Hematopoietic multipotent progenitor cell (in vitro differentiated cells): ENCODE measurements at places on chromosomes 16 and 17.
A peak's percentile ranks its signal among the peaks of the same experiment; 100 is the strongest.

DNA sequence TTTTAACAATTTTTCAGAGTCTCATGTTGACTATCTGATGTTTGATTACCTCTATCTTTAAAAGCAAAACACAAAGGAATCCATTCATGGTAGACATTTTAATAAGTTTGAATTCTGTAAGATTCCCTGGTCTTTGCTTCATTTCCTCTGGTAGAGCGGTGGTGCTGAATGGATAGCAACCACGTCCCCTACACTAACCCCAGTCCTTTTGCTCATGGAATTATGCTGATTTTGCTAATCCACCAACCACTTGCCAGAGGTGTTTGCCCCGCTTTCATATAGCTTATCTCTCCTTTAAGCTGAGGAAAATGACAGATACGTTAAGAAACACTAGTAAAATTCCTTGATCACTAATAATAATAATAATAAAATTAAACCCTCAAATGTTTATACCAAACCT lies 9.5 kb downstream of the KCNJ16 start:
- DNase-seq, result no peak

DNA sequence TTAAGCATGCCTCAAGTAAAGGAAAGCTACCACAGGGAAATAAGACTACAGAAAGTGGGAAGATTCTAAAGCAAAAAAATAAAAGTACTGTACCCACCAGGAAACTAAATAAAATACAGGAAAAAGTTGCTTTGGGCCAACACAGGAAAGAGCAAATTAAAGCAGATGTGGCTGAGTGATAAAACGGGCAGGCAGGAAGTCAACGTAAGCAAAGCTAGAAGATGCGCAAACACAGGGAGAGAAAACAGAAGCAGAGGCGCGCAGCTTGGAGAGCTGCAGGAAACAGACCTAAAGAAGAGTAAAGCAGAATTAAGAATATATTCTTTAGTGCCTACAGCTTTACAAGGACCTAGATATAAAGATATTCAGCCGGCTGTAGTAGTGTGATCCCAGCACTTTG lies 21.7 kb downstream of the USP36 start:
- peak; percentile 96 for DNase-seq

DNA sequence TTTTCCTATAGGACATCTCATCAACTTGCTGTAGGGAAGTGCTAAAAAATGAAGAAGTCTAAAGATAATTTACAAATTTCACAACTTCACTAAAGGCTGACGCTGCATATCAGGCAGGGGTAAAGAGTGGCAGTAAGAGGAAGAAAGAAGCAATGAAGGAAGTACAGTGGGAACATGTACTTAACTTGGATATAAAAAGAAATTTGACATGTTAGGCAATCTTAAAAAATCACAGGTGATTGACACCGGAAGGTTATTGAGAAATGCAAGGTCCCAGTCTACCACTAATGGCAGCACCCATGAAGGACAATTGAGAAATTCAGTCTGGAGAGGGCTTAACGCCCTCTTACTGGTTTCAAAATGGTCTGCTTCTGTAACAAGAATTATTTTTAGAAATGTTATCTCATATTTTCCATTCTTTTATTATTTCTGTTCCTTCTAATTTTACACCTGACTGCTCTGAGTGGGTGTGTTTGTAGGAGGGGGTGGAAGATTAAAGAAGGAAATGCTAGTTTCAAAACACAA lies 358.1 kb downstream of the KCNJ2 start:
- DNase-seq, result no peak

DNA sequence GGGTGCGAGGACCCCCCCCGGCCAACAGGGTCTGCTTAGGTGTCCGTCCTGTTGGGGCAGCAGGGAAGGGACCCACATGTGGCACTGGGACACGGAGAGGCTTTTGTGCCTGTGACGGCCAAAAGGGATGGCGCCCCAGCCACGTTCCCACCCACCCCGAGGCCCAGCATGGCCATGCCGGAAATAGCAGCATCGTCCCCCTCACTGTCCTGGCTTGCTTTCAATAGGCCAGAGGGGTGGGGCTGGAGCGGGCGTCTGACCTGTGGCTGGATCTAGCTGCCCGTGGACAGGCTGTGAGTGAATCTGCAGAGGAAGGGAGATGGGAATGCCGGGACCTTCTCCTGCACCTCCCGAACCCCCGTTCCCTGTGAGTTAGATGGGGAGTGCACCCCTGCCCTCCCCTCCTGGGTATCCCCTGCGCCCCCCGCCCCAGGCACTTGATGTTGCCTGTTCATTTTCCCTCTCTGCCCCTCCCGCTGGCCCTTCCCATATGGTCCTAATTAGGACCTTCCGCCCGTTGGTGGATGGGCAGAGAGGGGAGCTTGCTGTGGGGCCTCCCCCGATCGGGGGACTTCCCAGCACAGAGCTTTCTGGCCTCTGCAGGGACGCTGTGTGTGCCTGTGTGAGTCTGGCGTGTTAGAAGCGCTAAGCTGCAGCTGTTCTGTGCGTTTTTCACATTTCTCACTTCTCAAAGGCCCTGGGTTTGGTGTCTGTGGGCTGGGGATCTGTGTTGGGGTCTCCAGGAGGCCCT lies 292.8 kb downstream of the SEC14L1 start:
- DNase-seq, result no peak

- DNase-seq, result peak; percentile 80
Measured at GRCh38 chr17:63696381-63696961, 3.5 kb downstream of the LIMD2 start.

GRCh38 chr17:62713086-62713881 lies 85.8 kb downstream of the MRC2 start:
- no peak for DNase-seq

- DNase-seq, result no peak
Measured at GRCh38 chr16:47664653-47665325, 203.7 kb downstream of the PHKB start.

DNA sequence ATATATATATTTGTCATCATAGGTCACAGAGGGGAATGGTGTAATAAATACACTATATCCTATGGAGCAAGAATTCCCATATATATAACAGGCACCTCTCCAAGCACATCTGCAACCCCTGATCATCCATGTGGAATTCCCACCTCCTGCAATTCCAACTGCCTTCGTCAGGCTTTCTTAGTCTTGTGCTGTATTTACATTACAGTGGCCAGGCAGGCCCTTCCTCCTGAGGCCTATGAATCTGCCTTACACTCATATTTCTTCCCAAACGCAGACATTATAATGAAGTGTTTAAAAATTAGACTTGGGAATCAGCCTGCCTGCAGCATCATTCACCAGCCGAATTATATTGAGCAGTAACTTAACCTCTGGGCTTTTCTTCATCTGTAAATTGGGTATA lies 19.3 kb upstream of the DNAH9 start:
- no peak for DNase-seq

GRCh38 chr17:13415871-13416416 lies 185.8 kb downstream of the HS3ST3A1 start:
- no peak for DNase-seq

GRCh38 chr17:50771991-50772785 lies 4.9 kb upstream of the ANKRD40CL start:
- DNase-seq, result no peak

GRCh38 chr17:44362949-44363612 lies 572 bp downstream of the FAM171A2 start:
- DNase-seq, result no peak

GRCh38 chr16:60815865-60816264 lies 1220.4 kb downstream of the CDH8 start:
- no peak for DNase-seq

- DNase-seq, result no peak
Measured at GRCh38 chr17:2481760-2482159, 29.9 kb downstream of the METTL16 start.

DNA sequence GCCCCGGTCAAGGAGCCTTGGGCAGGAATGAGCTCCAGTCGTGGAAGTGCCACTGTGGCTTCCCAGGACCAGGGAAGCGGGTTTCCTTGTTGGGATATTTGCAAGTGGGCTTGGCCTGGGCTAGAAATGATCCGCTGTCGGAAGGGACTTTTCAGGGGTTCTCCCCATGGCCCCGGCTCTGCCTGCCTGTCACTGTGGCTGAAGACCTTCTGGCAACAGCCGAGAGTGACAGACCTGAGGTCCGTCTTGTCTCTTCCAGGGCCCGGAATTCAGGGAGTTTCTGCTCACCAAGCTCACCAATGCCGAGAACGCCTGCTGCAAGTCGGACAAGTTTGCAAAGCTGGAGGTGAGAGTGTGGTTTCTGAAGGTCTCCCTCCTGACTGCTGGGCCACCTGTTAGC lies 57.7 kb downstream of the OR1D5 start:
- no peak for DNase-seq

GRCh38 chr17:83064021-83064731 lies 15.2 kb upstream of the METRNL start:
- DNase-seq, result no peak

- no peak for DNase-seq
Measured at GRCh38 chr16:74046524-74046923, 250.1 kb upstream of the PSMD7 start.

- no peak for DNase-seq
Measured at GRCh38 chr16:68190081-68190480, 45.8 kb downstream of the ESRP2 start.

GRCh38 chr17:18270046-18270931 lies 9.8 kb downstream of the MIEF2 start:
- no peak for DNase-seq

GRCh38 chr17:27990979-27991378 lies 51.5 kb upstream of the NLK start:
- DNase-seq, result no peak

- peak; percentile 26 for DNase-seq
Measured at GRCh38 chr17:35161281-35161761, 13.7 kb downstream of the UNC45B start.

DNA sequence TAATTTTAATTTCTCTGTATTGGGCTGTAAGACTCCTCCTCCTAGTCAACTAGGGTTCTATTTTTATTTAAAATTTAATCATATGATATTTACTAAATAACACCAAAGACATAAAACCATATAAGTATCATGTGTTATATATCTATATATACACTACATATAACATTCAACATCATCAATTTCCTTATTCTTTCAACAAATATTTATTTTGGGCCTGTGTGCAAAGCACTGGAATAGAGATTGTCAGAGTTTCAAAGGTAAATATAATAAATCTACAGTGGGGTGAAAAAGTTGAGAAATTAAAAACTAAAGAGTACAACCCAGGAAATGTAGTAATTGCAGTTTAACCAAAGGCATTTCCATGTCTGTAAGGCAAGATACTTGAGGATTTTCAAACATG lies 364.0 kb downstream of the CA10 start:
- DNase-seq, result no peak

DNA sequence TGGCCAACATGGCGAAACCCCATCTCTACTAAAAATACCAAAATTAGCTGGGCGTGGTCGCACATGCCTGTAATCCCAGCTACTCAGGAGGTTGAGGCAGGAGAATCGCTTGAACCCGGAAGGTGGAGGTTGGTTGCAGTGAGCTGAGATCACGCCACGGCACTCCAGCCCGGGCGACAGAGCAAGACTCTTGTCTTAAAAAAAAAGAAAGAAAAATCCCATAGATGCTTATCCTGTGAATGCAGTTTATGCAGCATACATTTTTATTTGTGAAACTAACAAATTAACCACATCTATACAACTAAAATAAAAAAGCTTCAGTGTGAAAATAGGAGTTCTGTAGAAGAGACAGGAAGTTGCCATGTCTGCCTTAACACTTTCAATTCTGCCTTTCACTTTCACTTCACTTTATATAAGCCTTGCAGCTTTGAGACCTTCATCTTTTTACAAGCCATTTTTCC lies 7.1 kb downstream of the IGSF6 start:
- peak; percentile 64 for DNase-seq

GRCh38 chr17:28524476-28525424 lies 18.6 kb downstream of the FOXN1 start:
- DNase-seq, result no peak

- no peak for DNase-seq
Measured at GRCh38 chr16:76940251-76940650, 250.7 kb upstream of the MON1B start.

- DNase-seq, result no peak
Measured at GRCh38 chr17:32610943-32611342, 124.2 kb downstream of the CDK5R1 start.

- DNase-seq, result no peak
Measured at GRCh38 chr16:88357317-88358022, 25.3 kb upstream of the ZNF469 start.

DNA sequence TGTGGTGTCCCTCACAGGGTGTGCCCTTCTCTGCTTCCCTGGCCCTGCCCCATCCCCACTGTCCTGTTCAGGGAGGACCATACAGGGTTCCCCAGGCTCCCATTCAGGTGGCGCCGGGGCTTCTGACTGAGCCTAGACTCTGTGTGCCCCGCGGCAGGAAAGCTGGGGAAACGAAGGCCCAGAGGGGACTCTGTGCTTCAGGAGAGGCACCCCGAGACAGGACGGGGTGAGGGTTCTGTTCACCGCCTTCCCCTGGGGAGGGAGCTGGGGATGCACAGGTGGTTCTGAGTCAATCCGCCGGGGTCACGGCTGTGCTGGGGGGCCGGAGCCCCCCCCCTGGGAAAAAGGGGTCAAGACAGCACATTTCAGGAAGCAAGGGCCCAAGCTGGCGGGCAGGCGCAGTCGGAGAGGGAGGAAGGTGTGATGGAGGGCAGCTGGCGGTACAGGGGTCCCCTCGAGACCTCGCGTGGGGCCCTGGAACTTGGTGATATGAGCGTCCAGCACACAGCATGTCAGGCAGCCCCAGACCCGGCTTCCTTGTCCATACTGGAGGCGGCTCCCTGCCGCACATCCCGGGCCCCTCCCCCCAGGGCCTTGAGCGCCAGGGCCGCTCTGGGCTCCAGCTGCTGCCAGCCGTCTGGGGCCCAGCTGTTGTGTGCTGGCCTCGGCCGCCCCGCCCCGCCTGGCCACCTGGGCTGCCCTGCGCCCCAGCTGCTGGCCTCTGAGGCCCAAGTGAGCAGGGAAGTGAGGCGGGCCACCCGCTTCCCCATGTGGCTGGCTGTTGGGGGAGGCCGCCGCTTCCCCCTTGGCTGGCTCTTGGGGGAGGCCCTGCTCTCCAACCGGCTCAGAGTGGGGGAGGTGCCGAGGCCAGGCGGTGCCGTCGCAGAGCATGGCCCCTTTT lies 5.6 kb upstream of the NOTUM start:
- peak; percentile 69 for DNase-seq
